ENCODE measurements at places on chromosomes 16 and 17. TPM values are rescaled to one million over a fixed set of nuclear protein-coding genes. Genes with fewer than 3 reads are reported as not detected.

DLX4 gene
- total RNA-seq: 0.32 TPM

PFN1 gene
- 280 TPM for total RNA-seq

EFCAB5 gene
- 0.12 TPM for total RNA-seq

PIRT gene
- not detected for total RNA-seq

GRCh38 chr17:4165301-4166010 is 22.5 kb downstream of the CYB5D2 start:
- DNase-seq: no peak
- H3K4me1 ChIP-seq: peaks cover 12% of the 10 kb centered on the region
- no peaks in the 10 kb centered on the region for H3K36me3 ChIP-seq
- no peak overlapping the region for H3K4me3 ChIP-seq
- H3K27ac ChIP-seq: no peak overlapping the region
- H3K27me3 ChIP-seq: no peaks in the 10 kb centered on the region

- H3K27me3 ChIP-seq: no peaks in the 10 kb centered on the region
- no peak overlapping the region for H3K4me3 ChIP-seq
- H3K27ac ChIP-seq: no peak overlapping the region
- no peaks in the 10 kb centered on the region for H3K36me3 ChIP-seq
Measured at GRCh38 chr16:69399361-69399760, 13.6 kb upstream of the TERF2 start.

DNA sequence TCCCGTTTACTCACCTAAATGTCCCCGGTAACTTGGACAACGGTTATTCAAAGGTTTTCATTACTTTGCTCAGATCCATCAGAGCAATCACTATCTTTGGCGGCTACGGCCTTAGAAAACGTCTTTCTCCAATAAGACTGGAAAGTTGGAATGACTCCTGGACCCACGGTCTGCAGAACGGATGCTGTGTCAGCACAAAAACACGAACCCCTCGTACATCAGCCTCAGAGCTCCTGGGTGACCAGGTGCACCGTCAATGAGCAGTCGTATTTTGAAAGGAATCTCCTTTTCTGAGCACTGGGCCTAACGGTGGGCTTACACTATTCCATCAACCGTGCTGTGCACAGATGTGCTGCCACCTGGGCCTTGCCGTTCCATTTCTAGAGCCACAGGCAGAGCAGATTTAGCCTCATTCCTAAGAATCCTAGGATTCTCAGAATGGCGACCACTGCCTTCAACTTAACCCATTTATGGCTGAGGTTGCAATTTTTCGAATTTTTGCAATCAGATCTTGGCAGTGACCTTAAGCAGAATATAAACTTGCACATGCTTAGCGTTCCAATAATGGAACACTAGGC is 110.8 kb upstream of the ZNF750 start:
- no peak overlapping the region for H3K27ac ChIP-seq
- H3K27me3 ChIP-seq: no peaks in the 10 kb centered on the region
- no peaks in the 10 kb centered on the region for H3K36me3 ChIP-seq
- H3K4me3 ChIP-seq: no peak overlapping the region

GRCh38 chr16:8923199-8923598 is 40.5 kb downstream of the USP7 start:
- H3K27me3 ChIP-seq: no peaks in the 10 kb centered on the region
- peaks cover 6% of the 10 kb centered on the region for H3K36me3 ChIP-seq
- H3K27ac ChIP-seq: no peak overlapping the region
- no peak overlapping the region for H3K4me3 ChIP-seq

DNA sequence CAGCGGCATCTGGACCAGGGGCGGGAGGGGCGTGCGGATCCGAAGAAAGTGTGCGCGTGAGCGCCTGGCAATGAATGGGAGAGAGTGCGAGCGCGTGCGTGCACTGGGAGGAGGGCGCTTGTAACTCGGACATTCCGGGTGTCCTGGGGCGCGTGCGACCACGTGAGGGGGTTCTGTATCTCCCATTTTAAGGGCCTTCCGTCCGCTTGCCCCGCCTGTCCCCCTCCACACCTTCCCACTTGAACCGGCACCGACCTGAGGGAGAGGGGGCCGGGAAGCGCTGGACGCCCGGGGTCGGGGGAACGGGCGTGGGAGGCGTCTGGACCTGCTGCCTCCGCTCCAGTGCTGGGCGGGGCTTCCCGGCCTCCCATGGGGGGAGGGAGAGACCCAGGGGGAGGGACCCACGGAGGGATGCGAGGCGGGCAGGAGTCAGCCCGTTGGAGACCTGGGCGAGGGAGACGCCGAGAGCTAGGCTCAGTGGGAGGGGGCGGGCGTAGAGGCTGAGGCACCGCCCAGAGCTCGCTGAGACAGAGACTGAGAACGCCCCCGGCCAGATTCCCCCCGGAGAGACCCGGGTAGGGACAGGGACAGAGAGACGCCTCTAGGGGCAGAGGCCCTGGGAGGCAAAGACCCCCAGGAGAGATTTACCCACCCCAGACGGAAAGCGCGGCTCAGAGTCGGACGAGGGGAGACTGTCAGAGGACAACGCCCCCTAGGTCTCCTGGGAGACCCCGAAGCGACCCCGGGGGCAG is at the start of gene KREMEN2:
Gene KREMEN2 (plus strand): TSS at position 553 of the 752 bp plus-strand sequence. CDS start 246 bp downstream, outside the sequence.
- H3K4me3 ChIP-seq: peak within 1 kb of the TSS; percentile 52
- H3K4me1 ChIP-seq: peaks cover 20% of the 10 kb centered on the region
- H3K27me3 ChIP-seq: peaks cover 38% of the 10 kb centered on the region
- no peaks in the 10 kb centered on the region for H3K36me3 ChIP-seq
- DNase-seq: peak; percentile 59

DNA sequence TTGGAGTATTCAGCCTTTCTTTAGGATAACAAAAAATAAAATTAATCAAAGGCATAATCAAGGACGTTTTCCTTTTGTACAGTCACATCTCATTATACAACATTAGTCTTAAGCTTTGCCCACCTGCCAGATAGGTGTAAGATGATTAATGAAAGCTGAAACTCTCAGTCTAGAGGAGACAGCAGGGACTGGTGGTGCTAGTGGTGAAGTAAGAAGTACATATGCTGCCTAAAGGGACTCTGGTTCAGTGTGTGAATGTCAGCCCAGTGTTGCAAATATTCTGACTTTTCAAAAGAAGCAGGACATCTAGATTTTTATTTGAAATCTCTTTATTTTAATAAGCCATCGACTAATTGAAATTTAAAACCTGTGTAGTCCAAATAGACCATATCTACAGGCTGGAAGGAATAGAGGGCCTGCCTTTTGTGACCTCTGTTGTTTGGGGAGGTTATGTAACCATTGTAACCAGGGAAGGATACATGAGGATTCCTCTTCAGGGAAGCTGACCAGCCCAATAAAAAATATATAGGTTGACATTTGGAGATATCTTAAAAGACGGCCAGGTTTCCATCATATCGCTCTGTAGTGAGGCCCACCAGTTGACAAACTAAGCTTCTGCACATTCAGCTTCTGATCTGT is 54.1 kb downstream of the FTO start:
- H3K27ac ChIP-seq: no peak overlapping the region
- no peaks in the 10 kb centered on the region for H3K36me3 ChIP-seq
- H3K4me3 ChIP-seq: no peak overlapping the region
- peaks cover 42% of the 10 kb centered on the region for H3K4me1 ChIP-seq
- no peaks in the 10 kb centered on the region for H3K27me3 ChIP-seq
- DNase-seq: no peak

- no peak within 1 kb of the TSS for H3K4me3 ChIP-seq
- DNase-seq: no peak
- H3K36me3 ChIP-seq: no peaks in the 10 kb centered on the region
- peaks cover 17% of the 10 kb centered on the region for H3K4me1 ChIP-seq
- no peaks in the 10 kb centered on the region for H3K27me3 ChIP-seq
- H3K27ac ChIP-seq: no peak within 1 kb of the TSS
Measured at GRCh38 chr17:18951941-18952842, at the start of gene SLC5A10. Gene SLC5A10 (plus strand): TSS chr17:18952165. CDS start chr17:18952206, 41 bp downstream.

DNA sequence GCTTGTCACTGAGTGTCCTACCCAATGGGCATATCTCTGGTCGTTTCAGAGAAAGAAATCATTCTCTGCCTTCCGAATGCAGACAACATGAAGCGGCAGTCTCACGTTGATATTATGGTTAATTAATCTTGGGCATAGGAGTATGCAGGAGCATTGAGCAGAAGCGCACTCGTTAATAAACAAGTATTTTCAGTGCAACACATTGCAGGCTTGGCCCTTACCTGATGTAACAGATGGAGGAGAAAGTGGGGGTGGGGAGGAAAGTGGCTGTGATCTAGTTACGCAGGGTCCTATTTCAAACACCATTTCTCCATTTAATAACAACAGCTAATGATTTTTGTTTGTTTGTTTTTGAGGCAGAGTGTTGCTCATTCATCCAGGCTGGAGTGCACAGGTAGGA is 414.0 kb upstream of the RBFOX1 start:
- no peaks in the 10 kb centered on the region for H3K4me1 ChIP-seq
- H3K27me3 ChIP-seq: no peaks in the 10 kb centered on the region
- DNase-seq: no peak

GRCh38 chr17:64180089-64181073 is 50.4 kb upstream of the ERN1 start:
- H3K27ac ChIP-seq: peak overlapping the region; percentile 57
- H3K36me3 ChIP-seq: no peaks in the 10 kb centered on the region
- no peak for DNase-seq
- peaks cover 12% of the 10 kb centered on the region for H3K4me1 ChIP-seq
- H3K4me3 ChIP-seq: no peak overlapping the region

DNA sequence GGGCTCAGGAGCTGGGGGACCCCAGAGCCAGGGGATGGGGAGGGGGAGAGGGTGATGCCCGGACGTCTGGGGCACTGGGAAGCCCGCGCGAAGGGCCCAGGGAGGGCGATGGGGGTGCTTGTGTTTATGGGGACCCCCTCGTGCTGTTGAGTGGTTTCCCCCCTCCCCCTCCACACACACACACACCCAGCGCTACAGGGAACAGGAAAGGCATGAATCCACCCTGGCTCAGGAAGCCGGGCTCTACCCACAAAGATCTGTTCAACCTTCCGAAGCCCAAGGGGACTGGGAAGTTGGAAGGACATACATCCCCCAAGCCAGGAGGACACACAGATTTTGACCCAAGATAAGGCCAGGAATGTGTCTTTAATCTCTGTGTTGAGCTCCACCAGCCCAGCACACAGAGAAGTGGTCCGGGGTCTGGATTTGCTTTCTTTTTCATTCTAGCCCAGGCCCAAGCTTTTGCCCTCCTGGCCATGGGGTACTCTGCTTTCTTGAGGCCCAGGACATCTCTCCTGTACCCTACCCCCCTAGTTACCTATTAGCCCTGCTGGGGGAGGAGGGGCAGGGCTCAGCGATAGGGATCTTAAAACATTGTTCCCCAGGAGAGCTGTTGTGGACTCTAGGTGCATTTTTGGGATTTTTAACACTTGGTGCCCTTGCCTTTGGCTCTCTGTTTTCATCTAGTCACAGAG is 1.2 kb downstream of the UBALD2 start:
- peaks cover 29% of the 10 kb centered on the region for H3K4me1 ChIP-seq
- DNase-seq: peak; percentile 57
- H3K4me3 ChIP-seq: peak overlapping the region; percentile 82
- no peaks in the 10 kb centered on the region for H3K36me3 ChIP-seq

GRCh38 chr17:36679815-36680467 is 78.6 kb downstream of the MRM1 start:
- H3K4me1 ChIP-seq: no peaks in the 10 kb centered on the region
- H3K36me3 ChIP-seq: no peaks in the 10 kb centered on the region
- no peak overlapping the region for H3K4me3 ChIP-seq

DNA sequence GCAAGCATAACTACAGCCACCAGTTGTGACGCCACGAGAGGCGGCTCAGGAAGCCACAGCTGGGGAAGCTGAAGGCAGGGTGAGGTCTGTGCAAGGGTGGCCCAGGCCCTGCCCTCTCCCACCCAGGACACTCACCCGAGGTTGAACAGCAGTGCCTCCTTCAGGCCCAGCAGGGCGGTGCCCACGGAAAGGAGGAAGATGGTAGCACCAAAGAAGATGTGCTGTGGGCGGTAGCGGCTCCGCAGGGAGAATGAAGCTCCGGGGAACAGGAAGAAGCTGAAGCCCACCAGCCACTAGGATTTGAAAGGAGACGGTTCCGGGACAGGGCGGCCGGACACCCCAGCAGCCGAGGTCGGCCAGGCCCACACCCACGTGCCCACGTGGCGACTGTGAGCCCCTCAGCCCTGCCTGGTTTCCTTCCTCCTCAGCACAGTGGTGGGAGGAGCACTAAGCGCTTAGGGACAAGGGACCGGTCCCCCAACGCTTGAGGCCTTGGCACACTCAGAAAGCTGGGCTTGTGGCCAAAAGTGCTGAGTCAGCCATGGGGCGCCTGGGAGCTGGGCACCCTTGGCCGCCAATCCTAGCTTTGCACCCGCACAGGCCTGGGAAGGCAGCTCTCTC is 11.0 kb downstream of the CYB561 start:
- no peak for DNase-seq
- H3K4me1 ChIP-seq: peaks cover 29% of the 10 kb centered on the region
- H3K4me3 ChIP-seq: no peak overlapping the region
- H3K27me3 ChIP-seq: no peaks in the 10 kb centered on the region

DNA sequence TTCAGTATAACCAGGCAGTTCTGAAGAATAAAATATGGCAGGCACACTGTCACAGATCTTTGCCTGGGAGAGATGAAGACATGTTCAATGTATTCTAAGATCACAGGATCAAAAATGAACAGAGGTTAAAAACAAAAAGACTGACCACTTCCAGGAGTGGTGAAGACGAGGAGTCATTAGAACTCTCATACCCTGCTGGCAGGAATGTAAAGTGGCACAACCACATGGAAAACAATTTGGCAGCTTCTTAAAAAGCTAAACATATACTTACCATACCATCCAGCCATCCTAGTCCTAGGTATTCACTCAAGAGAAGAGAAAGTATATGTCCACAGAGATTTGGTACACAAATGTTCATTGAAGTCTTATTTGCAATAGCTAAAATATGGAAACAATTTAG is 406.3 kb downstream of the NPIPA8 start:
- H3K4me3 ChIP-seq: no peak overlapping the region
- H3K27ac ChIP-seq: no peak overlapping the region
- DNase-seq: no peak
- no peaks in the 10 kb centered on the region for H3K27me3 ChIP-seq

- no peak overlapping the region for H3K27ac ChIP-seq
- peaks cover 6% of the 10 kb centered on the region for H3K27me3 ChIP-seq
- no peaks in the 10 kb centered on the region for H3K36me3 ChIP-seq
- H3K4me1 ChIP-seq: no peaks in the 10 kb centered on the region
- no peak for DNase-seq
Measured at GRCh38 chr17:34110315-34110714, 144.8 kb upstream of the CCL2 start.

DNA sequence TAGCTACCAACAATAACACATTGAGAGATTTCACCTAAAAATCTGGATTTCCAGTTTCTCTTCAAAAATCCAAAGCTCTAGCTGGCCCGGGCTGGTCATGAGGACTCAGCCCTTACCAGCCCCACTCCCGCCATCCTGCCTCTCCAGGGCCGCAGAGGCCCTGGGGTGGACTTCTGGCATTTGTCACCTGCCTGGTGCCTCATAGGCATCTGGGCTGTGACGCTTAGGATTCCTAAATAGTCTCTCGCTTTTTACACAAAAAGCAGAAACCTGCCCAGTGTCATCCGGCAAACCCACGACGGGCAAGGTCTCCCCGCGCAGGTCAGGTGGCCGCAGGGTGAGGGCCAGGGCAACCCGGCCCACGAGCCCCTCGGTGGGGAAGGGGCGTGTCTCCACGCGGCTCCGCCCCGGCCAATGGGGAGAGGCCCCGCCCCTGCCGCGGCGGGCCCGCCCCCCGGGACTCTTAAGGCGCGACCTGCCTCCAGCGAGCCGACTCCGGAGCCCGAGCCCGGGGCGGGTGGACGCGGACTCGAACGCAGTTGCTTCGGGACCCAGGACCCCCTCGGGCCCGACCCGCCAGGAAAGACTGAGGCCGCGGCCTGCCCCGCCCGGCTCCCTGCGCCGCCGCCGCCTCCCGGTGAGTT is at the start of gene VASN:
Gene VASN (plus strand): TSS at position 492 of the 644 bp plus-strand sequence. CDS start 9,030 bp downstream, outside the sequence.
- peaks cover 46% of the 10 kb centered on the region for H3K4me1 ChIP-seq
- peak within 1 kb of the TSS; percentile 91 for H3K4me3 ChIP-seq
- peak; percentile 93 for DNase-seq
